GM12865 (cell line): ENCODE measurements at places on chromosomes 12 and 14.

DNA sequence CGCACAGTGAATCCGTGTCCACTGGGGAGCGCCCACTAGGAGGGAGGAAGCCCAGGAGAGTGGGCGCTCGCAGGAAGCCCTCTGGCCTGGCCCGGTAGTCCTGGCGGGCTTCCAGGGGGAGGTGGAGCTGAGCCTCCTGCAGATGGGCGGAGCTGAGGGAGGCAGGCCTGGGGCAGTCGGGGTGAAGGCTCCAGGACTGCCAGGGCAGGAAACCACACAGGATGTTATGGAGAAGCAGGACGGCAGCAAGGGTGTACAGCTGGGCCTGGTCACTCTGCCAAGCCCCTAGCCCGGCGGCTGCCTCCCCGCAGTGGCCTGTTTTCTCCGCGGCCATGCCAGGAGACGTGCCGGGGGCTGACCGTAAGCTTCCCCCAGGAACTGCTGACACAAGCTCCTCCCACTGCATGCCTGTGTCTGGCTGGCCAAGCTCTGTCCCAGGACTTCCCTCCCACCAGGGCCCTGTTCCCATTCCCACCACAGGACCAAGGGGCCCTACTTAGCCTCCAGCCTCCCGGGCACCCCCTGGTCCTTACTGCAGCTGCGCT lies 143.4 kb upstream of the C14orf180 start:
- DNase-seq = no peak

- peak; percentile 15 for DNase-seq
These were observed 27.4 kb downstream of the RAB21 start for GRCh38 chr12:71782017-71782416.

GRCh38 chr14:104856869-104857860 lies 7.9 kb upstream of the CEP170B start:
- DNase-seq = no peak

GRCh38 chr12:87234898-87235297 lies 794.3 kb downstream of the C12orf50 start:
- DNase-seq = no peak

DNA sequence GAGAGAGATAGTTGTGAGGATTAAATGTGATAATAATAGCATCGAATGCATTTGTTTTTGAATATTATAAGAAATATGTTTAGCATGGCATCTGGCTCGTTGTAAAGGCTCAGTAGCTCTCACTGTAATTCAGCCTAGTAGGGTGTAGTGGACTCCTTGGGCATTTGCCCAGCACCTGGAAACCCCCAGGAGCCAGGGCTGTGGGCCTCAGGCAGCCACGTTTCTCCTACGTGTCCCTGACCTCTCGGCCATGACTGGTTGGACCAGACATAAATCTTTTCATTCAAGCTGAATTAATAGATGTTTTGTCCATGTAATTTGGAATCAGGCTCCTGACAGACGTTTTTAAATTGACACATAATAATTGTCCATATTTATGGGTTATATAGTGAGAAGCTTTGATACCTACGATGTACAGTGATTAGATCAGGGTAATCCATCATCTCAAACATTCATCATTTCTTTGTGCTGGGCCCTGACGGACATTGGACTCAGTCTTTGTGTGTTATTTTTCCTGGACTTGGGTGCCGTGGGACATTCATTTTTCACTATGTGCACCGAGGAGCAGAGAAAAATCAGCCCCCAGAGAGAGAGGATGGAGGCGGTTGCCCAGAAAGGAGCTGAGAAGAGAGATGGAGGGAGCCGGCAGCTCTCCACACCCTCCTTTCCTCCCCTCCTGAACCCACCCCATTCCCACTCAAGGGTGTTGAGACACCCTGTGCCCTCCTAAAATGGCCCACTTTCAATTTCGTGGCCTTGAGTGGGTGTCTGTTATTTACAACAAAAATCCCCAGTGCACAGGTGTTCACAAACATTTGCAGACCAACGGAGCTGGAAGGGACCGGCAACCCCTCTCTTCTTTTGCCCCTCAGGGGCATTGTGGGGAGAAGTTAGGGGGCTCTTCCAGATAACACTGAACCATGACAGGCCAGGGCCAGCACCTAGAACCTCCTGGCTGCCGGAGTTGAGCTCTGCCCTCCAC lies 296.4 kb downstream of the DPF3 start:
- peak; percentile 20 for DNase-seq
